Effector memory CD4-positive, alpha-beta T cell (primary cell): ENCODE measurements at places on chromosomes 7 and 10.

DNA sequence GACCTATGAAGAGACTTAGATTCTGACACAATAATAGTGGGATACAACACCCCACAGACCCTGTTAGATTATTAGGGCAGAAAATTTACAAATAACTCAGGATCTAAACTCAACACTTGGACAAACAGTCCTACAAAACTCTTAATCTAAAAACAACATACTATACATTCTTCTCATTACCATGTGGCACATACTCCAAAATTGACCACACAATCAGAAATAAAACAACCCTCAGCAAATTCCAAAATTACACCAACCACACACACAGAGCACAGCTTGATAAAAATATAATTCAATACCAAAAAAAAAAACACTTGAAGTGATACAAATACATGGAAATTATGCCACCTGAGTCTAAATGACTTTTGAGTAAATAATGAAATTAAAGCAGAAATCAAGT, 7.8 kb downstream of the ZNF680 start:
- no peak for DNase-seq

GRCh38 chr10:61409157-61409556, 44.0 kb downstream of the TMEM26 start:
- DNase-seq: no peak

GRCh38 chr7:116261904-116262303, 51.6 kb downstream of the TES start:
- no peak for DNase-seq

- no peak for DNase-seq
Observed at GRCh38 chr10:74391786-74392185, 240.8 kb downstream of the ADK start.

DNA sequence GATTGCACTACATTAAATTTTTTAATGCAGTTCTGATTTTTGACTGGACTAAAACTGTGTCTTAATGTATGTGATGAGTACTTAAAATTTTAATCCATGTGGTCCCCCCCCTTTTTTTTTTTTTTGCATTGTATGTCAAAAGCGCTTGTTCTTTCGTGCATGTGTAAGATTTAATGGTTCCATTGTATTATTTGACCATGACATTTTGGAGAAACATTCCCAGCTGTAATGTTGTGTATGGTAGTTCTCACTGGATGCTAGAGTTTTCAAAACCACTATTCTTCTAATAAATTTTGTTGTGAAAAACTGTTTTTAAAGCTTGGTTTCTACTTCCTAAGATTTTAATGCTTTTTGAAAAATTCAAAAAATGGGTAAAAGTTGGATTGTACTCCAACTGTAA, 132.0 kb downstream of the LCOR start:
- no peak for DNase-seq

DNA sequence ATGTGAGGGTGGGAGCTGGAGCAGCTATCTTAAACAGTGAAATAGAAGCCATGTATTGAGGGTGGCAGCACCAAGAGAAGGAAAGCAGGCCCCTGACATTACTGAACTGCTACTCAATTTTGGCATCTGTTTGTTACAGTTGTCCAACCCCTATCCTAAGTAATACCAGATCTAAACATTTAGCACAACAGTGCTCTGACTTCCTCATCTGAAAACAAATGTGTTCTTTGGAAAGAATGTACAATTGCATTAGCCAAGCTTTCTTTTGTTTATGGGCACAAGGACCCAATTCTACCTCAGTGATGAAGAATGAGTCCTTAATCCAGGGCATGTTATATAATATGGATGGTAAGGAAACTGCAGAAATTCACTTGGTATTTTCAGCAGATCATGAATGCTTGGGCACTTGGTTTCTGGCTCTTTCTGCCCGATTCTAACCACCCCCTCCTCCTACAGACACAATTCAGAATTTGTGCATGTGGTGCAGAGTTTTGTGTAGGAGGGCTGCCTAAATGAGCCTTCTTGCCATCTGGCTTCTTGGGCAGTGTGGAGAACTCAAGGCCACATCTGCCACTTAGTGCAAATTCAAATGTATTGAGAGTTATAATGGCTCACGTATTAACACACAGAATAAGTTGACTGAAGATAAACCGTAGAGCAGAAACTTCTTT, 36.9 kb upstream of the KMT2E start:
- no peak for DNase-seq
